ENCODE measurements at places on chromosomes 7 and 10. TPM values are rescaled to one million over a fixed set of nuclear protein-coding genes. Genes with fewer than 3 reads are reported as not detected.

DNA sequence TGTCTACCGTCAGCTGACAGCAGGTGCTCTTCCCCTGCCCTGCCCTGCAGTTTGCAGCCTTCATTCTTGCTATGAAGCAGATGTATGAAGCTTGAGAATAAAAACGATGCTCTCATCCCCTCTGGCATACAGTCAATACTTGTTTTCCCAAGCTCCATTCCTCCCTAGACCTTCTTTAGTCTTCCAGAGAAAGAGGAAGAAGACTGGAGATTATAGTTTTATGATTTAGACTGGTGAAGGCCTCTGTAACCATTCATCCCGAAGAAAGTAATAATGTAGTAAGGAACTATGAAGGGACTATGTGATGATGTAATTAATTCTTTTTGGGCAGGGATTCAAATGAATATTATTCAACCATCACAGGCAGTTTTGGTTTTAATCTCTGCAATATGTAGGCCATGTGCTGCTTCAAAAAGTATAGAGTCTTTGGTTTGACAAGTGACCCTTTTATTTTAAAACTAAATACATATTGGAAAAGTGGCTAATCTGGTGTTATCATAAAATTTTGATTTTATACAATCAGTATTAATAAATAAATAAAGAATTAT lies 242.4 kb upstream of the KIAA1217 start:
- DNase-seq, result no peak

MSS51 gene
- not detected for total RNA-seq

- DNase-seq, result no peak
Observed at GRCh38 chr7:35351466-35351865, 97.6 kb upstream of the TBX20 start.

- no peak for DNase-seq
Observed at GRCh38 chr7:153193144-153193595, 433.6 kb downstream of the ACTR3B start.

GRCh38 chr7:152608656-152609055 lies 67.3 kb downstream of the XRCC2 start:
- DNase-seq, result no peak

- no peak for DNase-seq
Observed at GRCh38 chr10:6221971-6222751, 19.4 kb downstream of the PFKFB3 start.

GRCh38 chr7:123864012-123864411 lies 19.0 kb downstream of the HYAL4 start:
- no peak for DNase-seq

INTS15 gene
- total RNA-seq, result 44.2 TPM

GPR26 gene
- not detected for total RNA-seq

DNA sequence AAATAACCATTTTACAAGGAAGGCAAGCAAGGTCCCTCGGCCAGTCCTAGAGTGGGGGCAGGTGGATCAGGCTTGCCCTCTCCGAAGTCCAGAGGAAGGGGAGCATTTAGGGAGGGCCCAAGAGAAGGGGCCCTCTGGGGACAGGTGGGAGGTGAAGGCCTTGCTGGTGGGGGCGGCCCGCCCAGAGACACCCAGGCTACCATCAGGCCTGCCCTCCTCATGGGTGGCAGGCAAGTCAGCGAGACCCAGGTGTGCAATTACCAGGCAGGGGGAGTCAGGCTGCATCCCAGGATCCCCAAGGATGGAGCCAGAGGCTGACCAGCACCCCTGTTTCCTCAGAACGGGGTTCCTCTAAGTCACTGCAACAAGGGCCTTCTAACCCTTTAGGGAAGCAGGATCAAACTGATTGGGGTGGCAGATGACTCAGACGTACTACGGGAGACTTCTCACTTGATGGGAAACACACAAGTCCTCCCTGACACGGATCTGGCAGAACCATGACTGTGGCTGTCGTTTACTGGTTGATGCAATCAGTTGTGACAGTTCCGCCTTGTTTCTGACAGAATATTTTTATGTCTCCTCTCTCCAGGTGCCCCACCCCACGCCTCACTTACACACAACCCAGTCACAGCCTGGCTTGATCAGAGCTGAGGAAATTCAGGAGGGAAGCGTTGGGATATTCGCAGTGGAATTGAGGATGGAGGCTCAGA lies 8.2 kb downstream of the LOXL4 start:
- DNase-seq, result no peak

DNA sequence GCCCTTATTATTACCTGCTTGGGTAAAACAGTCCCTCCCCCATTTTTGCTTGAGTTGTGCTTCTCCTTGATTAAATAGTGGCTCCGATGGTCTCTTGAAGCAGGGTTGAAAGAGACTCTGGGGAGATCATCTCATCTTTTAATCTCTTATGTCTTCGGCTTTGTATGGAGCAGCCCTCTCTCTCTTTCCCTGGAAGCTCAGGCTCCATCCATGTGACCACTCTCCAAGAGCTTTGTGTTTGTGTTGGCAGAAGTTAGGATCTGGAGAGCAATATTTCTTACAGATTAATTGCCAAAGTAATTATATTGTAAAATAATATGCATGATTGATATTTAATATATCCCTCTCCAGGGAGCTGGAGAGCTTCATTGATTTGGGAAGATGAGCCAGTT lies 76.9 kb downstream of the LRRC4 start:
- DNase-seq, result no peak

CNPY1 gene
- not detected for total RNA-seq
